ENCODE measurements at places on chromosomes 1 and 21.

DNA sequence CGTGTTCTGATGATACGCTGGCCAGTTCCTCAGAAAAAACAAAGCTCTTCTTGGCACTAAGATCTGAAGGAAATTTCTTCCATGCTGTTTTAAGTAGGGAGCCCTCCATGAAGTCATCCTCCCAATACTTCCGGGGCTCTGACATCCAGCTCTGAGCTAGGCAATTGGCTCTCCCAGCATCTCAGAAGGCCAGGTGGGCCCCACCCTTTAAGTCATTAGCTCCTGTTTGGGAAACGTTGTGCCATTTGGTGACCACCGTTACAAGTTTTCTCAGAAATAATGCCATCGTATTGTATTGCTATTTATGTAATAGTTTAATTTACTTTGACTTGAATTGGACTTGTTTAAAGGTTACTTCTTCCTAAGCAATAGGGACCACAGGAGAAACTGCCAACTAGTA lies 130.3 kb upstream of the EDN2 start:
- no peak for DNase-seq

GRCh38 chr1:41666981-41667631 lies 182.6 kb upstream of the EDN2 start:
- no peak for DNase-seq

- no peak for DNase-seq
These were observed 245.4 kb downstream of the TNR start for GRCh38 chr1:175498002-175498401.

DNA sequence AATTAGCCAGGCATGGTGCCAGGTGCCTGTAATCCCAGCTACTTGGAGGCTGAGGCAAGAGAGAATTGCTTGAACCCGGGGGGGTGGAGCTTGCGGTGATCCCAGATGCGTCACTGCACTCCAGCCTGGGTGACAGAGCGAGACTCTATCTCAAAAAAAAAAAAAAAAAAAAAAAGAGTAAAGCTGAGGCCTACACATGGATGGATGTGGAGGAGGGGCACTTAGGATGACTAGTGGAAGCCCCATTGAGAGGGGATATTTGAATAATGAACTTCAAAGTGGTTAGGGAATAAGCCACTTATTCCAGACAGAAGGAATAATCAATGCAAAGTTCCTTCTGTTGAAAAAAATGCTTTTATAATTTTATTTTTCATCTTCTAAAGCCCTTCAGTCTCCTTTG lies 51.4 kb downstream of the PTBP2 start:
- DNase-seq: no peak

DNA sequence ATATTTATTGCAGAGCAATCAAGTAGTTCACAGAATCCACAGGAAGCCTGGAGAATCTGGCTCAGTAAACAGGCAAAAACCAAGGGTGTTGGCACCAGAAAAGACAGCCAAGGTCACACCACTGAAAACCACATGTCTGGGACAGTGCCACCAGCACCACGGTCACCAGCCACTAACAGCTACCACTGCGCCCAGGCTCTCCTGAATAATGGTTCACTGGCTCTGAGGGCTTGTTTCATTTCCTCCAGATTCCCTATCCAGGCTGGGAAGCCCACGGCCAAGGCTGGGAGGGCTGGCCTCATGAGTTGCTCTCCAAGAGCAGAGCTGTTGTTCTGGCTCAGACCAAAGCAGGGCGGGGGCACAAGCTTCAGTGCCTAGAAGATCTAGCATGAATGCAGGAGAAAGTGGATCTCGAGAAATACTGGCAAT lies 54.5 kb upstream of the PTGFRN start:
- no peak for DNase-seq

GRCh38 chr1:182051938-182052337 lies 9.6 kb downstream of the ZNF648 start:
- no peak for DNase-seq

Data from CD14-positive monocyte (primary cell).